ENCODE measurements at places on chromosomes 12 and 14. TPM values are rescaled to one million over a fixed set of nuclear protein-coding genes. Genes with fewer than 3 reads are reported as not detected.

GALNT8 gene
- 0.39 TPM for total RNA-seq

LRP1 gene
- total RNA-seq: 425 TPM

RNU4-1 gene
- under 0.01 TPM for total RNA-seq

SLCO1A2 gene
- total RNA-seq: not detected

PPP4R4 gene
- 0.37 TPM for total RNA-seq

SLC2A14 gene
- total RNA-seq: under 0.01 TPM

AKAP3 gene
- 1.1 TPM for total RNA-seq

PGF gene
- total RNA-seq: 6.3 TPM

CCNB1IP1 gene
- total RNA-seq: 30.5 TPM

PRIM1 gene
- 15.1 TPM for total RNA-seq

RAB5B gene
- 62.6 TPM for total RNA-seq

PTPN11 gene
- total RNA-seq: 91.5 TPM

GYS2 gene
- total RNA-seq: not detected

GRIN2B gene
- total RNA-seq: not detected

OTOGL gene
- 0.20 TPM for total RNA-seq

RAN gene
- 756 TPM for total RNA-seq

ITGA7 gene
- 15.2 TPM for total RNA-seq

RNF212B gene
- total RNA-seq: not detected

MFAP5 gene
- 5.3 TPM for total RNA-seq

CIDEB gene
- total RNA-seq: 2.2 TPM

EFCAB11 gene
- total RNA-seq: 5.1 TPM

PTPN21 gene
- total RNA-seq: 7.8 TPM

RAD52 gene
- total RNA-seq: 19.2 TPM

AMDHD1 gene
- total RNA-seq: not detected

GPR132 gene
- total RNA-seq: not detected

C12orf54 gene
- not detected for total RNA-seq

DHRS2 gene
- total RNA-seq: 0.37 TPM

SMIM41 gene
- total RNA-seq: 0.20 TPM

DNAH10 gene
- total RNA-seq: 2.7 TPM

PIK3C2G gene
- total RNA-seq: not detected

MOAP1 gene
- total RNA-seq: 6.2 TPM

TAPBPL gene
- total RNA-seq: 6.2 TPM

HOXC5 gene
- total RNA-seq: 2.2 TPM

SLC5A8 gene
- total RNA-seq: not detected

PPM1H gene
- total RNA-seq: under 0.01 TPM

PLEKHG7 gene
- not detected for total RNA-seq

DNAJC22 gene
- 0.20 TPM for total RNA-seq

HIGD1C gene
- not detected for total RNA-seq

KDM2B gene
- 27.8 TPM for total RNA-seq

C12orf60 gene
- 1.2 TPM for total RNA-seq

SLC25A21 gene
- total RNA-seq: 1.1 TPM

GPX2 gene
- not detected for total RNA-seq

C1S gene
- 43.2 TPM for total RNA-seq

KLRC3 gene
- not detected for total RNA-seq

CLEC9A gene
- not detected for total RNA-seq

LYZ gene
- total RNA-seq: not detected

HRK gene
- total RNA-seq: under 0.01 TPM

TOMM20L gene
- total RNA-seq: not detected

POC1B gene
- 15.6 TPM for total RNA-seq
